NCI-H1092 (cell line): ENCODE measurements at places on chromosomes 6 and 20.

DNA sequence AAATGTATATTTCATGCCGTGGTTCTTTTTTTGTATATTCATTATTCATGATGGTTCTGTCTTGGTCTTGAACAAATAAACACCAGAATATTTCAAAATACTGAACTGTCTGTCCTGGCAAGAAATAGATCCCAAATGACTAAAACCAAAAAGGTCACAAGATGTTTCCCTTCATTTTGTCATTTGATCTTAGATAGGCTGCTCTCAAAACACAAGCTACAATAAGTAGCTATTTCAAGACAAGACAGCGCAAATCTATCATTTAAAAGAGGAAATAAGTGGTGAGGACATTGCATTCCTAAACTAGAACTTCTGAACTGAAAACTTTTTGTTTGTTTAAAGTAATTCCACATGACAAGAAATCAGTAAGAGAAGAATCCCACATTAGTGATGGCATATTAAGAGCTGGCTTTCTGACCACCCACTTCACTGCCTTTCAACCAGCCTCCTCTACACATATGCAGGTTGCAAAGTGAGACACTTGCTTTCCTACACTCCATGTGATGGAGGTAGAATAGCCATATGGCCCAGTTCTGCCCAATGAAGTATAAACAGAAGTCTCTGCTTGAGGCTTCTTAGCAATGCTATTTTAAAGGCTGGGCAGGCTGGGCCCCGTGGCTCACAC is 54.4 kb upstream of the CCDC28A start:
- DNase-seq: no peak

DNA sequence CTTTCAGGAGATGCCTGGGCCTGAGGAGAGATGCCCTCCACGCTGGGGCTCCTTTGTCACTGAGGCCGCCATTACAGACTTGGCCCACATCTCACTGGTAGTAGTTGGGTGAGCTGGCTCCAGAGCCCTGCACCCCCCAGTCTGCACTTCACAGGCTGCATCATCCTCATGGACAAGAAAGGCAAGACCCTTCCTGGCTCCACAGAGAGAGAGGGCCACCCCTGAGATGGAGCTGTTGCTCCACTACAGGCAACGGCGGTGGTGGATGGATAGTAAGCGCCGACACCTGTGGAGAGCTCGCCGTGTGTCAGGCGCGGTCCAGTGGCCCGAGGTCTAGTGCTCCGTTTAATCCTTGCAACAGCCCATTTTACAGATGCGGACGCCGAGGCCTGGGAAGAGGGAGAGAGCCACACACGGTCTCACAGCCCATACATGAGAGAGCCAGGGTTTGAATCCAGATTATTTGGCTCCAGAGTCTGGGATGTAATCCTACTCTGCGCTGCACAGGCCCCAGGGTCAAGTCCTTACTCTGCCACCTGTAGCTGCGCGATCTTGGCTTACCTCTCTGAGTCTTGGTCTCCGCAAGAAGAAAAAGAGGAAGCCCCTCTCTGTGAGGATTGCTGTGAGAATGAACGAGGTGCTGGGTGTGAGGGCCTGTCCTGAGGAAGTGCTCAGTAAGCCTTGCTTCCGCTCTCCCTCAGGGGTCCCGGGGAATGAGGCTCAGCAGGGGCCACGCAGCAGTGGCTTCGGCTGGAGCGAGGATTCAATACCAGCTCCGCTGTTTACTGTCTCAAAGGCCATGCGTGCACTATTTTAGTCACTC is 34.5 kb downstream of the SPDEF start:
- DNase-seq: no peak

DNA sequence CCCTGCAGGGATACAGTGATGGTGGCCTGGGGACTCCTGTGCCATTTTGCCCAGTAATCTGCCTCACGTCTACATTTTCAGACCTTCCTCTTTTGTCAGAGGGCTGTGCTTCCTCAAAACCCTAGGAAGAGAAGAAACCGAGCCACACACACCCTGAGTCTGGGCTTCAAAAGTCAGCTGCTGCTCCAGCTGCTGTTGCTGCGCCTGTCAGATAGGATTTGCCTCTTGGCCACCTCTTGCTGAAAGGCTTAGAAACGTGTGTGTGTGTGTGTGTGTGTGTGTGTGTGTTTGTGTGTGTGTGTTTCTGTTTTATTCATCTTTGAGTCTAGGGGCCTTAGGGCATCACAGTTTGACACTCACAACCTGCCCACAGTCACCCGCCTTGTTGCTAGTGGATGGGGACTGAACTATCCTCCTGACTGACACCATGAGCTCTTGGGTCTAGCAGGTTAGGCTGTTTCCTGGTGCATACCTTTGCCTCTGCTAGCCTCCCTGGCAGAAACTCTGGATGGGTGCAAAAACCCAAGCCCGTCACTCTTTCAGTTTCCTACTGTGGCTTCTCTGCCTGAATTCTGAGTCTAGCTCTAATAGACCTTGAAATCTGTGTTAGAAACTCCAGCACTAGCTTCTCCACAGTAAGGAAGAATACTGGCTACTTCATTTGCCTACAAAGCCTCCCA is 94.9 kb upstream of the CEP85L start:
- DNase-seq: no peak

- DNase-seq: no peak
These were observed 39.7 kb upstream of the PRND start for GRCh38 chr20:4681991-4682401.

DNA sequence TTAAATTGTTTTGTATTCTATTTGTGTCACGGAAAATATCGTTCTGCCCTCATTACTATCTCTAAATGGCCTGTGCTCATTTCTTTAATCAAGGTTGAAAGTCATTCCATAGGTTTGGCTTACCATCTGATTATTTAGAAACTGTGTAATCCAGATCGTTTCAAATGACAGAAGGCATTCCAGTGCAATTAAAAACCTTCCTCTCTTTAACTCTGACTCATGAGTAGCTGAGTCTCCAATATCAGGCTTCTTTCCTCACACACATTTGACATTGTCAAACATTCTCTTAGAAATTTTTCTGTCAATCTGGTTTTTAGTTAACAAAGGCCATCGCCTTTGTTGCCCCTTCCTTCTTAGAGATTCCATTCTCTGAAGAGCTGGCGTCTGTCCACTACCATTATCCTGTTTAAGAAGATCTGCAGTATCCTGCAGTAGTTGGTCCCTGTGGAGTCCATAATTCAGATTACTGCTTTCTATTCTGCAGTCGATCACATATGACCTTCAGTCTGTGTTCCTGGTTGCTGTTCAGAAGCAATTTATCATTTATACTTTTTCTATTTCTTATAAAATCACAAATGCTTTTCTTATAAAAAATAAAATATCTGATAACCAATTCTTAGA is 3.9 kb upstream of the TRDN start:
- DNase-seq: no peak
